ENCODE measurements at places on chromosomes 4 and X.
A peak's percentile ranks its signal among the peaks of the same experiment; 100 is the strongest.

DNA sequence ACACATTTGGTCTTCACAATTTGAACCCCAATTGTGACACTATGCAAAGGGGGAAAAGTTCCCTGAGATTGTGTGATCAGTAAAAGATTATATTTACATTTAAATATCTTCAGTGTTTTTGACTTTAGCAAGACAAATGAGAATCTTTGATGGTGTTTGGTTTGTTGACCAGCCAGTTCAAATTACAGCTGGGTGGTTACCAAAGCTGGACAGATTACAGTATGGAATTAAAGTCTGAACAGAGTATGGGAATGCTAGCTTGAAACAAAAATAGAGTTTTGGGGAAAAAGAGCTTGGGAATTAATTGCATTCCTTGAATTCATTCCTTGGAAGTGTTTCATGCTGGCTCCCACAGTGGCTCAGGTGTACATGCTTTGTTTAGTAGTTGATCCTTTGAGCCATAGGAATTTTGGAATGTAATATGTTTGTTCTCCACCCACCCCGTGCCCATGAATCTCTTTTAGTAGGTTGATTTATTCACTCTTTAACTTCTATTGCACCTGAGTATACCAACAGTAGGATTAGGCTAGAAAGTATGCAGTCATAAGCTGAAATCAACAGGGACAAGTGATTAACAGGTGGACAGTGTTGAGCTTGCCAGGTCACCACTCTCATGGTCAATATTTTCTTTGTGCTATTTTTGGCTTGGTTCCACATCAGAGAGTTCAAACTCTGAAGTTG, 81.1 kb upstream of the HELT start:
- no peak for DNase-seq

DNA sequence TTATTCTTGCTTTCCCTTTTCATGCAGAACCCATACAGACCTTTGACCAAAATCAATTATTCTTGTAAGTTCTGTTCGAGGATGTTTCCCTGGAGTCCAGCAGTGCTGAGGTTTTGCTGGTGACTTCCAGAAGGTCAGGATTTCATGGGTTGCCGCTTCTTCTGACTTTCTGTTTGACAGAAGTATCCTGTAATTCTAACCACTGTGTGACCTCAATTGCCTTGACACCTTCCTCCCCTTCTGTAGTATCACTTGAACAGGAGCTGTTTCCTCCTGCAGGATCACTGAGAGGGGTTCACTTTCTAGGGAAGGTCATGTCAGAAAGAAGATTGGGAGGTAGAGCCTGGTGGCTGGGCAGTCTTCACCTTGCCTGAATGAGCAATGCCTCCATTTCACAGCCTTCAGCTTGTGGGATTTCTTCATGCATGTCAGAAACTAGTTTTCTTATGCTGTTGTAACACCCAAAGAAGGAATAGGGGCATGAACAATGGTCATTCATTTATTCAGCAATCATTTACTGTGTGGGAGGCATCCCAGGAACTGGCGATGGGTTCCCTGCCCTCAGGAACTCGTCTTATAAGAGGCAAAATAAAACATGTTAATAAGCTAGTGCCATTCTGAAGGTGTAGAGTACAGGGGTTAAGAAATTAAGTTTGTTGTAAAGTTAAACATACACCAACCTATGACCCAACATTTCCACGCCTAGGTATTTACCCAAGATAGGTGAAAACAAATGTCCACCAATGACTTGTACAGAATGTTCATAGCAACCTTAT, 205.9 kb downstream of the SOWAHB start:
- DNase-seq = no peak

- no peak for DNase-seq
Measured at GRCh38 chrX:14351611-14352303, 177.6 kb upstream of the GLRA2 start.

- no peak for DNase-seq
Measured at GRCh38 chr4:23978002-23978401, 88.2 kb upstream of the PPARGC1A start.

GRCh38 chr4:3269991-3270611, 21.1 kb downstream of the MSANTD1 start:
- DNase-seq = peak; percentile 76

- peak; percentile 74 for DNase-seq
Measured at GRCh38 chr4:155667222-155667567, 547 bp downstream of the GUCY1A1 start.

- DNase-seq = no peak
Measured at GRCh38 chr4:83009529-83009928, 1.1 kb downstream of the LIN54 start.

DNA sequence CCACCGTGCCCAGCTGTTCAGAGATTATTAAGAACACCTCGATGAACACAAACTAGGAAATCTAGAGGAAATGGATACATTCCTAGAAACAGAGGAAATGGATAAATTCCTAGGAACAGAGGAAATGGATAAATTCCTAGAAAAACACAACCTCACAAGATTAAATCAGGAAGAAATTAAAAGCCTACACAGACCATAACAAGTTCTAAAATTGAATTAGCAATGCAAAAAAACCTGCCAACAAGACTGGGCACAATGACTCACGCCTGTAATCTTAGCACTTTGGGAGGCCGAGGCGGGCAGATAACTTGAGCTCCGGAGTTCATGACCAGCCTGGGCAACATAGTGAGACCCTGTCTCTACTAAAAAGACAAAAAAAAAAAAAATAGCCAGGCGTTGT, 13.1 kb upstream of the IDS start:
- no peak for DNase-seq

- peak; percentile 56 for DNase-seq
Measured at GRCh38 chr4:121070696-121071639, 1.4 kb downstream of the NDNF start.

Measured in Right ventricle myocardium superior (tissue), 1 donor.